RWPE1 (cell line): ENCODE measurements at places on chromosomes 3 and 15.

GRCh38 chr3:170324962-170325361, 32.6 kb upstream of the SKIL start:
- DNase-seq, result no peak

DNA sequence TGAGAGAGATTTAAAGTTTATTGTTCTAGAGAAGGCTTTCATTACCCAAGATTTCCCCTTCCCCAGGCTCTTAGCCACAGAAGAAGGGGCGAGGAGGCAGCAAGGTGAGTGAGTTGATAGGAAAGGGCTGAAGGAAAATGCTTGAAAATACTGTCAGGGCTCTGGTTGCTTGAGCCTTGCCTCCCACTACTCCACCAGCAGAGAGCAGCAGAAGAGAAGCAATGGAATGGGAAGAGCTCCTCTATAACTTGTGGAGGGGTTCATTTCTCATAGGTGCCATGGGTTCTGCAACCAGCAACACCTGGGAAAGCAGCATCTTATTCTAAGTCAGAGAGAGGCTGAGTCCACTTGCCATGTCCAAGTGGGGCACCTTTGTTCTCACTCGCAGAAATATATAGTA, 184.0 kb upstream of the CNTN6 start:
- DNase-seq, result no peak

GRCh38 chr15:72824781-72825180, 41.2 kb upstream of the ADPGK start:
- no peak for DNase-seq

GRCh38 chr3:132637590-132637989, 22.0 kb downstream of the ACAD11 start:
- DNase-seq, result peak; percentile 68

- peak; percentile 62 for DNase-seq
These were observed 8.3 kb downstream of the PLD1 start for GRCh38 chr3:171801738-171802589.

- DNase-seq, result no peak
These were observed 134.0 kb downstream of the IL5RA start for GRCh38 chr3:2976212-2976611.

GRCh38 chr3:20186600-20187004, 596 bp upstream of the SGO1 start:
- DNase-seq, result no peak

DNA sequence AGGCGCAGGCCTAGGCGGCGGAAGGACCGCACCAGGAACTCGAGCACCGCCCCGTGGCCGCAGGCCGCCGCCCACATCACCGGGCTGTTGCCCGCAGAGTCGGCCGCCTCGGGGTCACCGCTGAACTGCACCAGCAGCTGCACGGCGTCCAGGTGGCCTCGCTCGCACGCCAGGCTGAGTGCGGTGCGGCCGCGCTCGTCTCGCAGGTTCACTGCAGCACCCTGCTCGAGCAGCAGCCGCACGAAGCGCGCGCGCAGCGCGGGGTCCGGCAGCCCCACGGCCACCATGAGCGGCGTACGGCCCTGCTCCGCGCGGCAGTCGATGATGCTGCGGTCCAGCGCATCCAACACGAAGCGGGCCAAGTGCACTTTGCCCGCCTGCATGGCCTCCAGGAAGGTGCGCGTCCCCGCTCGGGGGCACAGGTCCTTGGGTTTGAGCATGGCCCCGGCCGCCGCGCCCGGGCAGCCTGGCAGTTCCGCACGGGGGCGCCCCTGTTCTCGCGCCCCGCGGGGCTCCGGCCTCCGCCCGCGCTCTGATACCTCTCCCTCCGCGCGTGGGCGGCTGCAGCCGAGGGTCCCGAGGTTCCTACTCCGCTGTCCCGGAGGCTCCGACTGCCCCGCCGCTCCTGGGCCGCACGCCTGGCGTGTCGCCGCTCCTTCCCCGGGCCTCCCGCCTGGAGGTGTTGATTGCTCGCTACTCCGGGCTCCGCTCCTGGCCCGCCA, 556 bp downstream of the ANKRD63 start:
- DNase-seq, result peak; percentile 55

- no peak for DNase-seq
These were observed 269.5 kb downstream of the SUCLG2 start for GRCh38 chr3:67384760-67385397.

DNA sequence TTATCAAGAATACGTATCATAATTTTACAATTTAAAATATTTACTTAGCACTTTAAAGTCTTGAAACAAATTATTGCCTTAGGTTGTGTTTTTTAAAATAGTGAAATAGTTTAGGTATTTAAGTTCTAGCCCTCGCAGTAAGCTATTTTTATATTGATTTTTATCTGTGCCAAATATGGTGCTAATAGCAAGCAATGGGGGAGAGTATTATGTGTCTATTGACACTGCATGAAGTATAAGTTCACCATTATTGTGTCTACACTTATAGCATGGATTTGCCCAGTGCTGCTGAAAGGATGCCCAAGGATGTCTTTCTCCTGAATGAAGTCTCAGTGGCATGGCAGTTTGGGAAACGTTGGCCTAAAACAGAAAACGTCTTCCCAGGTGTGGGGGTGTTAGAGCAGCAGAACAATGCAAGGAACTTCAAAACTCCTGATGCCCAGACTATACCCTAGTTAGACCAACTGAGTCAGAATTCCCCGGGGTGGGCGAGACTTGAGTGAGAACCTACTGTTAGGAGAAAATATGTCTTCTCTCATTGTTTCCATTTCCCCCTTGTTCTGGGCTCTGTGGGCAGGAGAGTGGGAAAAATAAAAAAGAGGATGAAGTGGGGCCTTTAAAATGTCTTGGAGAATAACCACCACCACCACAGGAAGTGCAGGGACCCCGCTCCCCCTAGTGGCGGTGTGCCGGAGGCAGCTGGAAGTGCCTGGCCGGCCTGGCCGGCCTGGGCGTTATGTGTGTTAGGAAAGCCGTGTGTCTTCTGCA, 104.2 kb upstream of the SLC7A14 start:
- peak; percentile 24 for DNase-seq

- DNase-seq, result no peak
These were observed 85.1 kb upstream of the PIAS1 start for GRCh38 chr15:67968966-67969365.

DNA sequence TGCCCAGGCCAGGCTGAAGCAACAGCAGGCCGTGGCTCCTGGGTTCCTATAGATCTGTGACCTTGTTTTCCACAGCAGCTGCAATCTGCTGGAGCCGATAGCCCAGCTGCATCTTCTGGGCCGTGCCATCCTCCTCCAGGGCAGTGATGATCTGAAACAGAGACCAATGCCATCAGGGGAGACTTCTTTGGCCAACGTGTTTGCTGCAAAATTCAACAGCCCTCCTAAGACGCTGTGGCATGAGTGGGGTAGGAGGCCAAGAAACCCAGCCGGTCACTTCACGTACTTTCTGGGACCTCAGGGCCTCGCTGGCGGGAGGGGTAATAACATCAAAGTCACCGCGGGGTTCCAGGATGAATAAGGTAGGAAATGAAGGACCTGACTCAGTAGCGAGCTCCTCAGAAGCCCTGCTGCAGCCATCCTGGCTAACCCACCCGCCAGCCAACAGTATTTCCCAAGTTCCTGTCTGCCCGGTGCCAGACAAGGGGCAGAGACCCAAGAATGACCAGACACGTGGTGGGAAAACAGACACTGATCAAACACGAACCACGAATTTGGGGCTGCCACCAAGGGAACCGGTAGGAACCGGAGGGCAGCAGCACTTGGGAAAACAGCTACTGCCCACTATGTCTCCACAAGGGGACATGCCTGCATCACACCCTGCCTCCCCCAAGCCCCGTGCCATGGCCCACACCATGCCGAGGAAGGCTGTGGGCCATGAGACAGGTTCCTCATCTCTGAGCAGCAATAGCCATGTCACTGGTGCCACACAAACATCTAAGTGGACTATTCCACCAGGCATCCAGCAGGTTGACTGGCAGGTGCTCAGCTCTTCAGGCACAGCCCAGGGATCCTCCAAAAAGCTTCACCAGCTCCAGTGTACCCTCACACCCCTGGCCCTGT, 25.2 kb downstream of the PLXNB1 start:
- no peak for DNase-seq

DNA sequence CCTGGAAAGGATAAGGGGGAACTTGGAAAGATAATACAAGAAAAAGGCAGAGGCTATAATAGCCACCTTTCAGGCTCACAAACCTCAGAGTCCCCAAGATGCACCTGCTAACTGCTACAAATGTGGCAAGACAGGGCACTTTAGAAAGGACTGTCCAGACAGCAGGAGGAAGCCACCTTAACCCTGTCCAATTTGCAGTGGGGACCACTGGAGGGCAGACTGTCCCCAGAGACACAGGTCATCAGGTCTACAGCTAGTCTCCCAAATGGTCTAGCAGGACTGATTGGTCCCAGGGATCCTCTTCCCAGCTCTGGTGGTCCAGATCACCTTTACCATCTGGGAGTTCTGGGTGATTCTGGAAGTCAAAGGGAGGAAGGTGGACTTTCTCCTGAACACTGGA, 882.5 kb upstream of the GBE1 start:
- no peak for DNase-seq

DNA sequence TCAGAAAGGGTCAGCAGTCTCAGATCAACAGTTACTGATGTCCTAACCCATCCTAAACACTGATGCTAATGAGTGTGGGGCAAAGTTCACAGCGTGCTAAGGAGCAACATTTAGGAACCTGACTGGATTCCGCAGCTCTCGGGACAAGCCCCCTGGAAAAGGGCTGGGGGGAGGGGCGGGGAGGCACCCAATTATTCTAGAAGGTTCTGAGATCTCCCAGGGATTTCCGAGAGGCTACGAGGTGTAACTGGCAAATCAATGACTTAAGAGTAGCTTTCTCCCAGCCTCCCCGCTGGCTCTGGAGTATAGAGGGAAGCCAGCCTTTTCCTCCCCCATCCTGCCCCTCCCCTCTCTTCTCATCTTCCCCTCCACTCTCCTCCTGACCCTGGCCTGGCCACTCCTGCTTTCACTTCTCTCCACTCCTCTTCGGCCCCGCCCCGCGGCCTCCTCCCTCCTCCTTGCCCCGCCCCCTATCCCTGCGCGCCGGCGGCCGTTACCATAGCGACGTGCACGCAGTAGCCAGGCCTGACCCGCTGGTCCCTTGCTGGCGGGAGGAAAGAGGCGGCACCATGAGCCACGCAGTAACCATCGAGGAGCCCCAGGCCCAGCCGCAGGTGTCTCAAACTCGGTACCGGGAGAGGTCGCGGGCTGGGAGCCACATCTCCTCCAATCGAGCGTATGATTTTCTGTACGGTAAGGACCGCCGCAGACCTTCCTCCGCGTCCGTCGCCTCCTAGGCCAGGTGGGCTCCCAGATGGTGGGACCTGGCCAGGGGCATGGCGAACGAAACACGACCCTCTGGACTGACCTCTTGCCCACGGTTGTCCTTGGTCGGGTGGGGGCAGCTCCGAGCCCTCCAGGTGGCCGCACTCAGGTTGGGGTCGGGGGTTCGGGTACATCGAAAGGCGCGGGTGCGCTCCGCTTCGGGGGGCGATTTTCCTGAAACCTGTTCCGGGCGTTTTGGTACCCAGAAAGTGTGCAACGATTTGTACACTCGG, at the start of gene CFAP91:
Gene CFAP91, plus strand, starts transcription at position 493 of the 998 bp plus-strand sequence. Its CDS starts 77 bp downstream, at position 570.
- peak; percentile 91 for DNase-seq

GRCh38 chr15:100940767-100941379, 21.7 kb downstream of the LRRK1 start:
- DNase-seq, result no peak

GRCh38 chr3:76044601-76045600, 259.6 kb upstream of the ZNF717 start:
- no peak for DNase-seq

GRCh38 chr15:38849046-38849445, 284.4 kb upstream of the RASGRP1 start:
- no peak for DNase-seq

DNA sequence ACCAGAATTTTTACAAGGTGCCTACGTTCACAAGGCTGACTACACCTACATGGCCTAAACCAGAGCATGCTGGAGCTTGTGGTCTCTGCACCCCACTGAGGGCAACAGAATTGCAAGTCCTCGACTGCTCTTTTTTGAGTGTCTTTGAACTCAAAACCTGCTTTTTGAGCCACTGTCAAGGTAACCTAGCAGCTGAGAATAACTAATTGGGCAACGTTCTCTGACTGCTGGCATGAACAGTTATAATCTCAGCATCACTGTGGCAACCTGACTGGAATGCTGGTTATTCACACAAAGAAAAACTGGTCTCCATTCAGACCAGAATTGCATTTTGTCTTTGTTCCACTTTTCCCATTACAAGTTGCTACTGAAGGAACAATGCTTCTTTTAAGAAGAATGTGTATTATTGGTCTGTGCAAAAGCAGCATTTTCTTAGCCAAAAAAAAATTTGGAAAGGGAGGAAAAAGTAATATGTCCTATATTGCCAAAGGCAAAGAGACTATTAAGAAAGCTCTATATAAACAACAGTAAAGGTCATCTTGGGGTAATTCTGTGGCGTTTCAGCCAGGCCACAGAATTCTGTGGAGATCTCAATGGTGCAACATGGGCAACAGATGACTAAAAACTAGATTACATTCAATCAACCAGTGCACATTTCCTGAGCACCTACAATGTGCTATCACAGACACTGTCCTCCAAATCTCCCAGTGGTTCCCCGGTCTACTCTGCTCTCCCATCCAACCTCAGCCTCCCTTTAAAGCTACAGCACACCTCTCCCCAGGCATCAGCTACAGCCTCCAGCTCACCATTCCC, 76.8 kb downstream of the TNIK start:
- DNase-seq, result no peak

DNA sequence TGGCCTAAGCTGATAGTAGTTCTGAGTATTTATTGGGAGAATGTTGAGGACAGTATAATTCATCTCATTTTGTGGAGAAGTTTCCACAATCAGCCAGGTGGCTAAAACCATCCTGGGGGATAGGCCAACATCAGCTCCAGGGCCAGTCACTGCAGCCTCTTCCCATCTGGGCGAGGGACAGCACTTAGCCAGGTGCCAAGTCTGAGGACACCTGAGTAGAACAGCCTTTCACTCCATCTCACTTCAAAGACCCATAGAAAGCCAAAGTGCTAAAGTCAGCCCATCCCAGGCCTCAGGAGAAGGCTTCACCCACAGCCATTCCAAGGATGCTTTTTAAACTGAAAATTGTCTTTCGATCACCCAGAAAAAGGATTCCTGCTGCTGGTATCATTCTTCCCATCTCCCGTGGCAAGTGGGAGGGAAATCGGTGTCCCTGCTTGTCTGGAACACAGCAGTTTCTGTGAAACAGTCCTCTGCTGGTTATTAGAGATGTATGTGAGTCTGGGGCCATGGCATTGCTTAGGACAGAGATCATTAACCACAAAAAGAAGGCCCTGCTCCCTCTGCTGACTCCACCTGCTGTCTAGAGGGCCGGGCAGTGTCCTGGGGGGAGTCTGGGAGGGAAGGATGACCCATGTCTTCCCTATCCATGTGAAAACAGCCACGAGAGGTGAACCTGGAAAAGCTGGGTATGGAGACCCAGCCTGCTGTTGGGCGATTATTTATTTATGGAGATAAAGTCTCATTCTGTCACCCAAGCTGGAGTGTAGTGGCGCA, 9.6 kb downstream of the CALML4 start:
- DNase-seq, result no peak
